ENCODE measurements at places on chromosomes 1 and 21.

- no peak for DNase-seq
Measured at GRCh38 chr21:46051379-46051770, 46.5 kb upstream of the COL6A2 start.

GRCh38 chr1:218048828-218049420 lies 236.2 kb upstream of the RRP15 start:
- DNase-seq = no peak

DNA sequence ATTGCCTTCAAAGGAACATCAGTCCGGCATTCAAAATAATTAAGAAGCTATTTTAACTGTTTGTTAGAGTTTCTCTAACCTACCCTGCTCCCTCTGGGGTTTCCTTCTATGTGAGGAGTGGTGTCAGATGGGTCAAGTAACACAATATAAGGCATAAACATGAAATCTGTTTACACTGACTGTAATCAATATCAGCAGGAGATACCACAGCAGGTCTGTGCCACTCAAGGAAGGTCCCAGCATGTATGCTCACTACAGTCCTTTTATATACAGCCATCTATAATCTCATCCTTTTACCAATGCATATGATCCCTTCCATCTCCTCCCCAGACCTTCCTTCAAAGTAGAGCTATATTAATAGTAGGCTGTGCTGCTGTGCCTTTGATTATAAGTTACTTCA lies 25.4 kb downstream of the EEIG2 start:
- DNase-seq = no peak

DNA sequence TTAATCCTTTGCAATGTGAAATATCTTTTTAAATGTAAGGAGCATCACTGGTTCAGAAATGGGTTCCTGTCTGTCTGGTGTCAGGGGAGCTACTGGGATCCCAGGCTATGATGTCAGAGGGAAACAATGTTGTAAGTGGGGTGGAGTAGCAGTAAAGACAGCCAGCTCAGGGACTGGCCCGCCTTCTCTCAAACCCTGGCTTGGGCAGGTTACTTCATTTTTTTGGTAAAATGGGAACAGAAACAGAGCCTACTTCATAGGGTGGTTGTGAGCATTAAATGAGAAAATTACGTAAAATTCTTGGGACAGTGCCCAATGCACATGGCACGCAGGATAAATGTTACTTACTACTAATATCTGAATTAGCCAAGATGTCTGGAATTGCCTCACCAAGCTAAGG lies 30.7 kb upstream of the IL20 start:
- DNase-seq = no peak

DNA sequence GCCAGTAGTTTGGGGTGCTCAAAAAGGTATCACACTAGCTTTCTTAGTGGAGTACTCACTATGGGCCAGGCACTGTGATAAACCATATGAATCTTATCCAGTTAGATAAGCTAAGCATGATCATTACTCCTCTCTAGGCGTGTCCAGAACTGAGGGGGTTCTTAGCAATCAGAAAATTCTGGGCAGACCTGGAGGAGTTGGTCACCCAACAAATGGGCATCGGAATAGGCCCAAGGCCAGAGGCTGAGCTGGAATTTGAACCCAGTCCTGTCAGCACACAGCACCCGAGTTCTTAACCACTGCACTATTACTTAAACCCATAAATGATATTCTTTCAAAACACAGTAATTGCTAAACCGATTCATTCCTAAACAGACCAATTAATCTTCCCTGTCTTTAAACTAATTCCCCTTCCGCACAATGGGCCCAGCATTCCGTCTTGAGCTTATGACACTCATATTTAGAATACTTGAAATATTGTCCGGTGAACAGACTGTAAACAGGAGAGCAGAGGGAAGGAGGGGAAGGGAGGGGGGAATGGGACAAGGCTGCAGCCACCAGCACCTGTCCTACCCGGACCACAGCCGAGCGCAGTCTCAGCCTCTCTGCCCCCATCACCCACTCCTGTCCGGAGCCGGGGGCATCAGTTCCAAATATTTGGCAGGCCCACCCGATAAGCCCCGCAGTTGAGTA lies 113.0 kb upstream of the GADD45A start:
- DNase-seq = no peak

- no peak for DNase-seq
Measured at GRCh38 chr1:206117151-206117948, at the start of gene AVPR1B. TSS of gene AVPR1B (minus strand) at chr1:206117388. CDS start at chr1:206116890, 498 bp downstream.

GRCh38 chr1:198880818-198881597 lies 242.2 kb downstream of the PTPRC start:
- DNase-seq = no peak

GRCh38 chr1:11400567-11400966 lies 78.4 kb upstream of the DISP3 start:
- DNase-seq = no peak

DNA sequence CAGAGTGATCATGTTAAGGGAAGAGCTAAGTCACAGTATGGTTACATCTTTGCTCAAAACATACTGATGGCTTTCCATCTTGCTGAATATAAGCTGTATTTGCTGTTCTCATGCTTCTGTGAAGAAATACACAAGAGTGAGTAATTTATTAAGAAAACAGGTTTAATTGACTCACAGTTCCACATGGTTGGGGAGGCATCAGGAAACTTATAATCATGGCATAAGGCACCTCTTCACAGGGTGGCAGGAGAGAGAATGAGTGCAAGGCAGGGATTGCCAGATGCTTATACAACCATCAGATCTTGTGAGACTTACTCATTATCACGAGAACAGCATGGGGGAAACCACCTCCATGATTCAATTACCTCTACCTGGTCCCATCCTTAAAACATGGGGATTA lies 24.4 kb upstream of the RGS5 start:
- no peak for DNase-seq

DNA sequence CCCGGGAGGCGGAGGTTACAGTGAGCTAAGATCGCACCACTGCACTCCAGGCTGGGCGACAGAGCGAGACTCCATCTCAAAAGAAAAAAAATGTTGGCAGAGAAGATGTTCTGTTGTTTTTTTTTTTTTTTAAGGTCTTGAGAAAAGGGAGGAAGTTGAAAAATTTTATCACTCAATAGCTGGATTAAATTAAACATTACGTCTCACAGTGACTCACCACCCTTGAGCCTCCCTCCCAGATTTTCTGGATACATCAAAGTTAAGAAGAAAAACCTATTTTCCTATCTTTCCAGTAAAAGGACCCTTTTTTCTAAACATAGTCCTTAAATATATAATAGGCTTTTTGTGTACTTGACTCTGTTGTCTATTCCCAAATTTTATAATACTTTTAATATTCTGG lies 35.5 kb downstream of the IFNAR1 start:
- no peak for DNase-seq

GRCh38 chr21:46610018-46610701 lies 5.3 kb upstream of the S100B start:
- no peak for DNase-seq

DNA sequence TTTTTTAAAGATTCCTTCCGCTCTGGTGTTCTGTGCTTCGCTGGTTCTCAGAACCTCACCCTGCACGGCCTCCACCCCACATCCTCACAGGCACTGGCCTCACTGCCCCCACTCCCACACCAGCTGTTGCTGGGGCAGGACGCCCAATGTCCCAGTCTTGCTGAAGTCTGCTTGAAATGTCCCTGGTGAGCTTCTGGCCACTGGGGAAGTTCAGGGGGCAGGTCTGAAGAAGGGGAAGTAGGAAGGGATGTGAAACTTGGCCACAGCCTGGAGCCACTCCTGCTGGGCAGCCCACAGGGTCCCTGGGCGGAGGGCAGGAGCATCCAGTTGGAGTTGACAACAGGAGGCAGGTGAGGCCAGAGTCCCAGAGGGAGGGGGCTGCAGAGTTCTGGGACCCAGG lies at the start of gene C1QA:
Gene C1QA, plus strand, starts transcription at position 276 of the 400 bp plus-strand sequence. CDS start 989 bp downstream, outside the sequence.
- peak; percentile 74 for DNase-seq

DNA sequence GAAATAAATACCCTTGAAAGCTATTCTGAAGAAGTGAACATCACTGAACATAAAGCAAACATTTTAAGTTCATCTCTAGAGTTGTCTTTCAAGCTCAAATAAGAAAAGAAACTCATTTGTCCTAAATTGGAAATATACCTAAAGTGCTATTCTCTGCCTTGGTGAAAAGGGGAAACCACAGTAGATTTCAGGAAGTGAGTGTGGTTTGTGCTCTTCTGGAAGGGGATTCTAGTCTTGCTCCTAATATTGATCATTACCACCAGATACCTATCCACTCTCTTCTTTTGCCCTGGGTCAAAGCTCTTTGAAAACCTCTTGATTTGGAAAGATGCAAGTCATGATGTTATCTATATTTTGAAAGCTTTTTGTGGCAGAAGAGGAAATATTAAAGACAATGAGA lies 798.1 kb downstream of the ADGRL2 start:
- DNase-seq = no peak

DNA sequence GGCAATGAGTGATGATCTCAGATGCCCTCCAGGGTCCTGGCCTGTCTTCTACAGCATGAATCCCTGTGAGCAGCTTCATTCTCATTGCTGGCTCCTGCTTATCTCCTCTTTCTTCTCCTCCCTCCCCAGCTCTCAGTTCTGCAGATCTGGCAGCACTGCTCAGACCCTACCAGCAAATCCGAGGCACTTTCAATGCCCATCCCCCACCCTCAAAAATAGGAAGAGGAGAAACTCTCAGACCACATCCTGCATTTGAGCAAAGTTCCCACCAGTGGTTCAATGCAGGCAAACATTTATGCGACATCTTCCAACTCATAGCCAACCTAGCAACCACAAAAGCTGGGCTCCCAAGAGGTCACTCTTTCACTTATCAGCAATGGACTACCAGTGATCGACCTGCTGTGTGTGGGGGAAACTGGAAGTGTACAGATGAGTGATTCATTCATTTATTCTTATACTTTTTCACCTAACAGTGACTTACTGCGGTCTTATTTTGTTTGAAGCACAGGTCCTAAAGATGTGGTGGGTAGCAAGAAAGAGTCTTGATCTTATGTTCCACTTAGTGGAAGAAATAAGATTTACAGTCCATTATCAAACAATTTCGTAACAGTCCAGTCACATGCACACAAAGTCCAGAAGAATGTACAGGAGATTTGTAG lies 5.8 kb upstream of the CHI3L2 start:
- no peak for DNase-seq

DNA sequence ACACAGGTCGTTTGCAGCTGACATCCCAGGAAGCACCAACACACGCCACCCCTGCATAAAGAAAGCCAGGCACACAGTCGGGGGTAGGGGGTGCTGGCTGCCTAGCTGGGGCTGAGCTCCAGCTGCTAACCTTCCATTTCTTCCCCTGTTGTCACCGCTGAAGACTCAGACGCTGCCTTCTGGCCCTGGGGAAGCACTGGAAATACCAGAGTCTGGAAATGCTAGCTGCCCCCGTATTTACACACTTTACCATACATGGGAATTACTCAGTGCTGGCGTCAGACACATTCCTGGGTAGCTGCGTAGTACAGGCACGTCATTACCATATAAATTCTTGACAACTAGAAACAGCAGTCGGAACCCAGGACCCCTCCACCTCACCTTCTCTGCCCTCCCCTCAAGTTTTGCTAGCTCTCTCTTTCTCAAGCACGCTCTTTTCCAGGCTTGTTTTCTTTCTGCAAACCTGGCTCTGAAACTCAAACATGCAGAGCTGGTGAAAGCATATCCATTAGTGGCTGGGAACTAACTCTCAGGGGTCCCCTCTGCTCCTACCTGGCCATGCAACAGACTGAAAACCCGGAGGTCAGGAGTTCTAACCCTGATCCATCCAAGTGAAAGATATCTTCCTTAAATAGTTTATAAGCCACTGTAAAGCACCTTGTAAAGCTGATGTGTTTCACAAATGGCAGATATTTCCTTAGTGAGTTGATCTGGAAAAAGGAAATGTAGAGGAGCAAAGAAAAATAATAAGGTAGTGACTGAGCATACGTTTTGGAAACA lies 3.3 kb downstream of the CSRP1 start:
- DNase-seq = no peak

DNA sequence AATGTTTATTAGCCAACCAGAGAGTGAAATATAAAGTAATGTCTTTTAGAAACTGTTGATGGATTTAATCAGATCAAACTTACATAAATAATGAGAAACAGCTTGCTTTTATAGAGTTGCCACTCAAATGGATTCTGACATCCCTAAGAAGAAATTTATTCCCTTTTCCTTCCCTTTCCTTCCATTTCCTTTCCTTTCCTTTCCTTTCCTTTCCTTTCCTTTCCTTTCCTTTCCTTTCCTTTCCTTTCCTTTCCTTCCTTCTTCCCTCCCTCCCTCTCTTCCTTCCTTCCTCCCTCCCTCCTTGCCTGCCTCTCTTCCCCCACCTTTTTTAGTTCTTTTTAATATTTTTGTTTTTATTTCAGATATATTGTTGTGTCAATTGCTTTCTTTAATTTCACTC lies 27.3 kb downstream of the PRRX1 start:
- no peak for DNase-seq

- no peak for DNase-seq
Measured at GRCh38 chr1:152034654-152035538, 1.9 kb downstream of the S100A11 start.

- DNase-seq = no peak
Measured at GRCh38 chr21:46651121-46651520, 15.6 kb downstream of the PRMT2 start.

DNA sequence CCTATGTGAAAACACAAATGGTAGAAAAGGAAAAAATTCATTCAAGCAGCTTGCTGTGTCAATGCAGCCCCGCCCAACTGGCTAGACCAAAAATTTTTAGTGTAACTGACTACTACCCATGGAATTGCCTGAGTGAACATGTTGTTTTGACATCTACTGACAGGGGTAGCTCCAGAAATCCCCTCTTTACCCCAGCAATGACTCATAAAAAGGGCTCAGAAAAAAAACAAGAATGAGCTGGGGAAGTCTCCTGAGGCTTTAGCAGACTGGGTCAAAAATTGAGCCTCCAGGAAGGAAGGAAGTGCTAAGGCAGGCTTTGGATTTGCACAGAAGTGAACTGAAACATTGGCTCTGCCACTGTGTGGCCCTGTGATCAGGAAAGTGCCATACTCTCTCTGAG lies 24.4 kb upstream of the FGGY start:
- DNase-seq = no peak

GRCh38 chr1:204837440-204838084 lies 33.1 kb upstream of the NFASC start:
- no peak for DNase-seq

DNA sequence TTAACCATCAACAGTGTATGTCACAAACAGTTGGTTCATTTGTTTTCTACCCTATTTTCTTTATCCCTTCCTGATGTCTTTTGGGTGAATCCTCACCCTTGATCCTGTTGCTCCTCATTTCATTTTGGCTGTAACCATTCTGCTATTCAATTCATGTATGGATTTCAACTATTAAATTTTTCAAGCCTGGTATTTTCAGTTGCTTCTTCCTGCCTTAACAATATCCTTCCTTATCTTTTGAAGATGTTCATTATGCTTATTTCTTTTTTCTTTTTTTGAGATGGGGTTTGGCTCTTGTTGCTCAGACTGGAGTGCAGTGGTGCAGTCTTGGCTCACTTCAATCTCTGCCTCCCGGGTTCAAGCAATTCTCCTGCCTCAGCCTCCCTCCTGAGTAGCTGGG lies 2.8 kb upstream of the RNU5D-1 start:
- no peak for DNase-seq

DNA sequence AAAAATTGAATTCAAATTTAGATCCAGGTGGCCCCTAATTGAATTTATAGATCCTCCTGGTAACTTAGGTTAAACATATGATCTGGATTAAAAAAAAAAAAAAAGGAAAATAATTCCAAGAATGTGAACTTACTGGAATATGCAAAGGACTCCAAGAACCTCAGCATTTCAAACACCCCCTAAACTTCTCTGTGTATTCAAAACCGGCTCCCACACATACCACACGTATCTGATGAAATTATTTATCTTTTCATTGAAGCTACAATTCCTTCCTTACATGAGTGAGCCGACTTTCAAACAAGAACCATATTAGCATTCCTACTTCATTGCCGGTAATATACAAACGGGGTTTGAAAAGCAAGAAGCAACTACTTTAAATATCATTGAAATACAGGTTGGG lies 61.4 kb upstream of the FMN2 start:
- DNase-seq = no peak

GRCh38 chr21:43295066-43295958 lies 126.5 kb downstream of the CRYAA start:
- DNase-seq = no peak
